Stimulated activated naive B cell treated with anti-CD40 and anti-IgM and Interleukin-4, amounts not matched to agents 10 μg/mL and 1 μg/mL and 100 μg/mL, for 72 hours (primary cell): ENCODE measurements at places on chromosomes 7 and 10.

DNA sequence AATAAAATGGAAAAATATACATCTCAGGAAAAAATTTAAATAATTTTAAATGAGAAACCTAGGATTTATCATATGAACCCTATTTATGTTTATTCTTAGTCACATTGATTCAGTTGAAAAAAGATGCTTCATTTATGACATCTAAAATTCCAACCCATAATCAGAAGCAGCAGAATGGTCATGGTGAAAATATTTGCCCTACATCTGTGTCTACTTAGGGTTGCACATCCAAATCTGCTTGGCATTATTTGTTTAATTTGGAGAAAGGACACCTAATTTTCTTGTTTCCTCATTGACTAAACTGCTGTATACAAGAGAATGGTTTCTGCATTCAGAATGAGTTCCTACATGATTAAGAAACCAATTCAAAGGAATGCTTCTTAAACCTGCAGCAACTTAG is 72.9 kb upstream of the SKAP2 start:
- DNase-seq, result no peak
- no peaks in the 10 kb centered on the region for H3K36me3 ChIP-seq
- no peak overlapping the region for H3K27ac ChIP-seq
- no peaks in the 10 kb centered on the region for H3K4me1 ChIP-seq

DNA sequence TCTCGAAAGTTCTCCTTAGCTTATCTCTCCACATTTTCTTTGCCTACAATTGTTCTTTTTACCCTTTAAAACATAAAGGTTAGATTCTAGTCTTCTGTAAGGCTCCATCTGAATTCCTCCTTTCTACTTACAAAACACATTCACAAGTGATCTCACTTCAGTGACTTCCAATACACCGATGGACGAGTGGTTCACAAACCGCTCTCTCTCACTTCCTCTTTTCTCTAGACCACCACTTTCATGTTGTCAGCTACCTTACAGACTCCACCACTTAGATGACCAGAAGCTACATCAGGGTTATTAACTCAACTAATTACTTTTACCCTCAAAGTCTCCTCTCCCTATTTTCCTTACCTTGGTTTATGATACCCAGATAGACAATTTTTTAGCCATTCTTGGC is 11.8 kb downstream of the MET start:
- peaks cover 47% of the 10 kb centered on the region for H3K27me3 ChIP-seq
- DNase-seq, result peak; percentile 44
- no peak overlapping the region for H3K4me3 ChIP-seq

DNA sequence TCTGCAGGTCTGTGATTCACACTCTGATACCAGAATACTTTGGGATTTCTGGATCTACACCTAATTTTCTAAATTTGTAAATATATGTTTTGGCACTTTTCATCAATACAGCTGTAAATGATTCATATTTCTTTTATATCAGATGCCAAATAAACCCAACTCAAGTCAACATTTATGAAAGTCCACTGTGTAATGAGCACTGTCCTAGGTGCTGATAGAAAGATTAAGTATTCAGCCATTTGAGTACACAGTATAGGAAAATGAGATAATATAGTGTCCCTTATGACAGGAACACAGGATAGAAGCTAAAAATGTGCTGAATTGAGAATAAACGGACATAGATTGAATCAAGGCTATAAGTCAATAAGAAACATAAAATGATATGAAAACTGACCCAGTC is 6.4 kb downstream of the ANXA7 start:
- no peak overlapping the region for H3K4me3 ChIP-seq
- no peak for DNase-seq
- H3K27me3 ChIP-seq, result no peaks in the 10 kb centered on the region
- H3K4me1 ChIP-seq, result peaks cover 71% of the 10 kb centered on the region
- peaks cover 62% of the 10 kb centered on the region for H3K36me3 ChIP-seq

- no peaks in the 10 kb centered on the region for H3K27me3 ChIP-seq
- DNase-seq, result no peak
- H3K4me3 ChIP-seq, result no peak overlapping the region
- peak overlapping the region; percentile 47 for H3K27ac ChIP-seq
- H3K4me1 ChIP-seq, result peaks cover 18% of the 10 kb centered on the region
Measured at GRCh38 chr7:44958645-44959344, 20.0 kb downstream of the MYO1G start.

DNA sequence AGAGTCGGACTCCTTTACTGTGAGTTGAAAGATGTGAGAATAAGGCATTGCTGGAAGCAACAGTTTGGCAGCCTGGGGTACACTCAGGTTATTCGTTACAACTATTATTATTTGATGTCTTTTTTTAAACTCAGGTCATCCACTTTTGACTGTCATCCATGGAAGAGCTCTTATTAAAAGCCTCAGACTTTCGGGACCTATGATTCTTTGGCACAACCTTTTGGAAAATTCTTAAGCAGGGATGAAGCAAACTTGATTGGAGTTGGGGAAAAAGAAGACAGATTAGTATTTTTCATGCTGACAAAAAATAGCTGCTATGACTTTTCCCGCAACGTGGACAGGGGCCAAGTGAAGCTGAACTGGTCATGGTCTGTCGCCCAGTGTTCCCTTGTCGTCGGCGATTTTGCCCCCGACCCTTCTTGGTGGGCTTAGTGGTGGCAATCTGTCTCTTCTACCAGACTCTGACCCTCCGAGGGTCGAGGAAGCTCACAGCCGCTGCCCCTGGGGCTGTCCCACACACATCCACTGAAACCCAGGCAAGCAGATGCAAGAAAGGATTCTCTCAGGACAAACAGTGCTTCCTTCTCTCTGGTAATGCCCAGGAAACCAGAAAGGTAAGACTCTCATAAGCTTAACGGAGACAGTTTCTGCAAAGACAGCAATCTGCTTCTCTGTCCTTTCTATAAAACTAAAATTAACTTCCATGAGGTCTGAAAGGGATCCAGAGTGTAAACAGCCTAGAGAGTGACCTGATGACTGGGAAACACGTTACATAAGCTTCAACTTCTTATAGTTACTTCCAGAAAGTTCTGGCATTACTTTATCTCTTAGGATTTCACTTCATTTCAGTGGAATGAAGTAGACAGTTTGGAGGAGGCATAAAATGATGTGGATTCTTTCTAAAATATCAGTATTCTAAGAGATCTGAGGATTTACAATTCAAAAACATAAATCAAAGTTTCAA is 1.0 kb downstream of the CPED1 start:
- peaks cover 27% of the 10 kb centered on the region for H3K27me3 ChIP-seq
- no peaks in the 10 kb centered on the region for H3K36me3 ChIP-seq
- peaks cover 22% of the 10 kb centered on the region for H3K4me1 ChIP-seq

DNA sequence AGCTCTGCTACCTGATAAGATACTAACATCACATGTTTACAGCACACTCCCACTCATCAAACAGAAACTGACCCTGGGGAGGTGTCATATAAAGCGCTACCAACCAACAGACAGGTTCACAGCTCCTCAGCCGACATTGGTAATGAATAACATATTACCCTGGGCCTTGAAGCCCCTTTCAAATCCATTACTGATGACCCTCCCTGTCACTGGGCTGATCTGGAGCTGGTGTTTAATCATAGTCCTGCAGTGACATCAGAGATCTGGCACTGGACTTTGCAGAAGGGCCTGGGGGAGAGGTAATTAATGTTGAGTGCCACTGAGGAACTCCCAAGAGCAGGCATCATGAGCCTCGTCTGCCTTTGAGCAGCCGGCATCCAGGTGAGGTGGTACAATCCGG is 306.5 kb upstream of the NFE2L3 start:
- no peaks in the 10 kb centered on the region for H3K4me1 ChIP-seq
- H3K27ac ChIP-seq, result no peak overlapping the region
- H3K36me3 ChIP-seq, result no peaks in the 10 kb centered on the region
- no peak overlapping the region for H3K4me3 ChIP-seq
- H3K27me3 ChIP-seq, result peaks cover 36% of the 10 kb centered on the region

DNA sequence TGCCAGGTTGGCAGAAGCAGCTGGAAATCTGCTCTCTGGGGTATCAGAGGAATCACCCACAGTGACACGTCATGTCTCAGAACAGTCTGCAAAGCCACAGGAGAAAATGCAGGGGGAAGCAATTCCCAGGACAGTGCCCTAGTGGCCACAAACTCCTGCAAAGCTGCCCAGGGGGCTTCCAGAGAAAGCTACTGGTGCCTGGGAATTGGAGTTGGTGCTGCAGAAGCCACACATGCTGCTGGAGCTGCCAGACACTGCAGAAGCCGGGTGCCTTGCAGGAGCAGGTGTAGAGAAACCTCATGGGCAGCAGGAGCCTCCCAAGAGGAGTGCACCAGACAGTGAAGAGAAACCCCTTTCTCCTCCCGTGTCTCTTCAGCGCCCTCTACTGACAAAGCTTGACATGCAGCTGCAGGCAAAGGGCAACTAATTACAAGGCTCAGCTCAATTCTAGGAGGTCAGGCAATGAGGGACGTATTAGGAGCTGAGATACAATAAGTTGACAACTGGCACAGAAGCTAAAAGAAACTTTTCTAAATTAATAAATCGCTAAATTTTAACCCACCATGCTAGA is 30.2 kb upstream of the NUB1 start:
- no peak overlapping the region for H3K4me3 ChIP-seq
- DNase-seq, result no peak
- no peaks in the 10 kb centered on the region for H3K4me1 ChIP-seq
- no peaks in the 10 kb centered on the region for H3K36me3 ChIP-seq
- H3K27me3 ChIP-seq, result peaks cover 20% of the 10 kb centered on the region
- no peak overlapping the region for H3K27ac ChIP-seq

DNA sequence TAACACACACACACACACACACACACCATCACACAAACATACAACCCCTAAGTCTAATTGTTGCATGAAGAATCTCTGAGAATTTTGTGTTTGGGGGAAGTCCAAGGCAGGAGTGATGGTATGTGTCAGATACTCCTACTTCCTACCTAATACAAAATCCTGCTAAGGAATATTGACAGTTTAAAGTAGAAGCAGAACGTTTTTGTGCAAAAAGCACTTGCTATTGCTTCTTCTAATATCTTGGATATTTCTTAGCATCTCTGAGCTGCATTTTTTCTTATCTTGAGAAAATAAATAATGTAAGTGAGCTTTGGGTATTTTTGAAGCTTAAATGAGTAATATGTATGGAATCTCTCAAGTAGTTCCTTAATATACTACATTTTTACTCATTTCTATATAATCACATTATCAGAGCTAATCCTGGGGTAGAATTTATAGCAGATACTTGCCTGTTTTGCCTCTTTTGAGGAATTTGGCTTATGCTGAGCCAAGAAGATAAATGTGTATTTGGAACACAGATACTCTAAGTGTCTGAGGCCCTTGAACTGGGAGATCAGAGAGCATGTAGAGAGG is 212.3 kb downstream of the DKK1 start:
- H3K27me3 ChIP-seq, result no peaks in the 10 kb centered on the region
- no peaks in the 10 kb centered on the region for H3K4me1 ChIP-seq
- H3K36me3 ChIP-seq, result no peaks in the 10 kb centered on the region
- no peak overlapping the region for H3K27ac ChIP-seq
- DNase-seq, result no peak

GRCh38 chr10:6269953-6270867 is 67.5 kb downstream of the PFKFB3 start:
- peak; percentile 74 for DNase-seq
- H3K27me3 ChIP-seq, result no peaks in the 10 kb centered on the region
- H3K36me3 ChIP-seq, result peaks cover 8% of the 10 kb centered on the region
- H3K4me1 ChIP-seq, result peaks cover 48% of the 10 kb centered on the region

DNA sequence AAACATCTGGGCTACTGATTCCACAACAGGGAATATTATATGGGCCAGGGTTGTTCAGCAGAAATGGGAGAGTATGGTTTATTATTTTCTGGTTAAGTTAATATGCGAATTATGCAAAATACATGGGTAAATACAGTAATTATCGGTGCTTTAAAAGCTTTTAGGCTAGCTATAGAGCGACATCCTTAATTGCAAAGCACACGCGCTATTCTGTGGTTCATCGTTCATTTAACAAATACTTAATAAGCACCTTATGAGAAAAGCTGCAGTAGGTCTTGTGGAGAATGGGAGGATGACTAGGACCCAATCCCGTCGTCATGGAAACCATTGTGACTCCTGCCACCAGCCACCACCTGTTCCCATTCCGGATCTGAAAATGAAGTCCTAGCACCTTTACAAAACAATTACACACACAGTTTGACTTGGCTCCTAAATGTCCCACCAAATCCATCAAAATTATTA is 623 bp upstream of the CEP41 start:
- peaks cover 28% of the 10 kb centered on the region for H3K4me1 ChIP-seq
- peak overlapping the region; percentile 98 for H3K4me3 ChIP-seq
- H3K27ac ChIP-seq, result peak overlapping the region; percentile 100
- DNase-seq, result no peak

- peaks cover 7% of the 10 kb centered on the region for H3K36me3 ChIP-seq
- no peak for DNase-seq
- no peak overlapping the region for H3K4me3 ChIP-seq
- H3K4me1 ChIP-seq, result peaks cover 16% of the 10 kb centered on the region
- H3K27me3 ChIP-seq, result no peaks in the 10 kb centered on the region
Measured at GRCh38 chr7:98278936-98279335, 2.5 kb upstream of the BRI3 start.

DNA sequence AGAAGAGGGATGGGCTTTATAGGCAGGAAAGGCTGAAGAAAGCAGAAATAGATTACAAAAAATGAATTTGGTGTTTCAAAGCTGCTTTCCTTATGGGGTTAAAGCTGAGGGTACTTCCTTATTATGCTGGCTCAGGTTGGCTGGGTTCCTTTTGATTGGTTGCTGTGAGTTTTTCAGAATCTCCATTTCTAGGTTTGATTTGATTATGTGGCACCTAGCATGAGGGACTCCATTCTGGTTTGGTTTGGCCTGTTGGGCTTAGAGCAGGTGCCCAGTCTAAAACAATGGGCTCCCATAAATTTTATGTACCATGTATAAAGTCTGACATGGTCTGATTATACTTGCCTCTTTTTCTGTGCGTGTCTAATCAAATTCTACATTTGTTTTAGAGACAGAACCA is 362.7 kb downstream of the CXCL12 start:
- H3K4me3 ChIP-seq, result no peak overlapping the region
- DNase-seq, result no peak
- H3K27ac ChIP-seq, result no peak overlapping the region
- no peaks in the 10 kb centered on the region for H3K27me3 ChIP-seq
